ENCODE measurements at places on chromosomes 6 and 20.
A peak's percentile ranks its signal among the peaks of the same experiment; 100 is the strongest.

- no peak for DNase-seq
Observed at GRCh38 chr6:45576648-45577624, 199.2 kb upstream of the SUPT3H start.

- no peak for DNase-seq
Observed at GRCh38 chr20:42701948-42702347, 487.8 kb downstream of the PTPRT start.

DNA sequence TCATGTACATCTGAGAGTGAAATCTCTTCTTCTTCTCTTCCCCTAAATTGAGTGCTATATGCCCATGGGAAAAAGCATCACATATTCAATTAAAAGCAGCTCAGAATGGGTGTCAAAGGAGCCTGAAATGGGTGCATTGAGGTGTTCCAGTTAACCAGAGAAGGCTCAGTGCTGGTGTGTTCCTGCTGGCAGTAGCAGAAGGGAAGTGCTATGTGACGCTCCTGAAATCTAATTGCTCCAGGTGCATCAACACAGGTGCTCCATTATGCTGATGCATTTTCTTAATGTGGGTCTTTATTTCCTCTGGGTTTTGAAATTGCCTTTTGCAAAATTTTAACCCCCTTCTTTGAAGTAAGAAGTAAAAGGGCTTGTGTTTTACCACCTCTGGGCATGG is 17.9 kb downstream of the SLC22A2 start:
- DNase-seq, result no peak

GRCh38 chr6:88823998-88824397 is 139.4 kb downstream of the RNGTT start:
- no peak for DNase-seq

DNA sequence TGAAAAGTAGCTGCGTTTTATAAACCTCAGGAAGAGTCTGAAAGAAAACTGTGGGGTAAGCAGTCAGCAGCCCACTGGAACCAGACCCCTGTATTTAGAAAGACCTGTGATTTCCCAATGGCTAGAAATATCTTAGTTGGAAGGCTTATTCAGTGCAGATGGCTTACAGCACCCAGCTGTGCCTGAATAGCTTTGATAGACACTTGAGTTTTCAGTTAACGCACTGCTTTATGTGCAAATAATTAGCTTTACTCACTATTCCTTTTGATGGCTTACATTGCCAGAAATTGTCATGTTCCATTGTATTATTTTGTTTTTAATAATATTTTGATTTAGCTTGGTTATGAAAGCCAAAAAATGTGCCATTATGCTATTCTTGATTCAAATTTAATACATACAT is 465.3 kb upstream of the SYNCRIP start:
- no peak for DNase-seq

DNA sequence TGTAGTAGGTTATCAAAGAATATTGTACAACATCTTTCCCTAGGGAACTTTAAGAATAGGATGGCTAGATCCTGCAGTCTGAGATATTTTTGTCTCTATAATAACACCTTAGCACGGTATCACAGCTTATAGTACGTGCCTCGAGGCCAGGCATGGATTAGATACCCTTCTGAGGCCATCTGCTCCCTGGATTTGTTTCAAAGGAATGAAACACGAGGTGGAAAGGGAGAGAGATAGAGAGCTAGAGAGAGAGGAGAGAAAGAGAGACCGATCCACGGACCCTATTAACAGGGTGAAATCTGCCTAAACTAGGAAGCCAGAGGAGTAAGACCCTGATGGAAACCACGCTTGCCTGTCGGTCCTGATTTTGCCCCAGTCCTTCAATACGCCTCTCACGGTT is 92.5 kb downstream of the CD83 start:
- no peak for DNase-seq

GRCh38 chr6:36840432-36841403 is 1.5 kb upstream of the CPNE5 start:
- DNase-seq, result peak; percentile 64

GRCh38 chr6:139242457-139243240 is 49.1 kb downstream of the TXLNB start:
- no peak for DNase-seq

- no peak for DNase-seq
Observed at GRCh38 chr6:115602466-115602865, 458.2 kb downstream of the FRK start.

- peak; percentile 50 for DNase-seq
Observed at GRCh38 chr6:7145885-7146828, 38.4 kb downstream of the RREB1 start.

DNA sequence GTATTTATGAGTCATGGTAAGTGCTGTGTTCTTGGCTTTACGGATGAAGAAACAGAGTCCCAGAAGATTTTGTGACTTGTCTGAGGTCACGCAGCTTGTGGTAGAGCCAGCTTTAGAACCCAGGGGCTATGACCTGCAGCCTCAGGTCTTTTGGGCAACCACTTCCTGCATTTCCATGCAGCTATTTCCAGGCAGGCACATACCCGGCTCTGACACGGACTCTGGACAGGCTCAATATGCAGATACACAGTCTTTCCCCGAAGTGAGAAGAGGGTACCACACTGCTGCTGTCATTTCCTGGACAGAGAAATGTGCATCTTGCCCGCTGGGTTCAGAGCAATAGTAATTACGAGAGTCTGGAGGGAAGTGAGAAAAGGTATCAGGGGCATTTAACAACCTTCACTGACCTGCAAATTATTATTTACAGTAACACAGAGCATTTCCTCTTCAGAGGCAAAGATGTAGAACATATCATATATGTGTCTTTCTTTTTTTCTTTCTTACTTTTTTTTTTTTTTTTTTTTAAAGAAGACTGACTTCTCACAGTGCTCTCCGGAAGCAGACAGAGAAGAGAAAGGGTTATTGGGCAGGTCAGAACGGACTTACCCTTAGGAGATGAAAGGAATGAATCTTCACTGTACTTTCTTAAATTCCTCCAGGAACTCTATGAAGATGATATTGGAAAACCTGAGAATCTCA is 185.1 kb downstream of the CLIC5 start:
- DNase-seq, result peak; percentile 81

DNA sequence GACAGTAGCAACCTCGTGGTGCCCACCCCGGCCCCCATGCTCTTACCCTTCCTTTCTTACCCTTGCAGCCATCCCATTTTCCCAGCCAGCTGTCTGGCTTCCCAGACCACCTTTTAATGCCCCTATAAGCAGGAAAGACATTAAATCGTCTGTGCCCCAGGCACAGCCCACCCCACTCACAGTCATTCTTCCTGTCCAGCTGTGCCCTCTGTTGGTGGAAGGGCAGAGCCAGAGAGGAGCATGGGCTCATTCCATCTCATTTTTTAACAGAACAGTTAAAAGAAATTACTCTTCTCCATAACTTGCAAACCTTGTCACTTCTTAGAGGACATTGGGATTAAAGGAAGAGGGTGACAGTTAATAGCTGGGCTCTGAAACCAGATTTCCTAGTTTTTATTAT is 240.5 kb downstream of the NRN1 start:
- DNase-seq, result no peak

DNA sequence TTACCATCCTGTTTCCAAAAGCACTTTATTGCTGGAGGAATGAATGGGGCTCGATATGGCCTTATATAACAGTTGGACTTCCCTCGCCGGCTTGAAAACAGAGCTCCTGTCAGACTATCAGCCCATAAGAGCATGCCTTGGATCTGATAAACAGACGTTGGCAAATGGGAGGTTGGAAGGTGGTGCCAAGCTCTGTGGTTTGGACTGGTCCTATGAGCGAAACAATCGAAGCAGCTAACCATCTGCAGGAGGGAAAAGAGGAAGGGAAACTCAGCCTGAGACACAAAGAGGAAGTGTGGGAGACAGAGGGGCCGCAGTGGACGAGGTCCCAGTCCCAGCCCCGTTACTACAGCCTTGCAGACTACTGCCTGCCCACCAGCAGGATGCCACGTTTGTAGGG is 92.9 kb downstream of the TFAP2C start:
- DNase-seq, result no peak

GRCh38 chr6:16413399-16413798 is 175.0 kb downstream of the GMPR start:
- DNase-seq, result no peak

- no peak for DNase-seq
Observed at GRCh38 chr20:46135856-46136633, 17.9 kb downstream of the CD40 start.

DNA sequence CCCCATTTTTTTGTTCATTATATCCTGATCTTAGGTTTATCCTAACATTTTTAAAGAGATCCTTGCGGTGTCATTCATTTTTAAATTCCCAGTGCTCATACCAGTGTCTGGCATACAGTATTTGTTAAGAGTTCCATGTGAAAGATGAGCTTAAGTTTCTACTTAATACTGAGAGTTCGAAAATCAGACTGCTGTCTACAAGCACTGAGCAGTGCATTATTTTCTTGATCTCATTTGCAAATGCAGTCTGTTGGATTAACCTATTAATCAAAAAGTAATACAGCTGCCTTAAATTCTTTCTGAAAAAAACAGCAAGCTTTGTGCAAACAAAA is 663 bp downstream of the COQ3 start:
- no peak for DNase-seq

DNA sequence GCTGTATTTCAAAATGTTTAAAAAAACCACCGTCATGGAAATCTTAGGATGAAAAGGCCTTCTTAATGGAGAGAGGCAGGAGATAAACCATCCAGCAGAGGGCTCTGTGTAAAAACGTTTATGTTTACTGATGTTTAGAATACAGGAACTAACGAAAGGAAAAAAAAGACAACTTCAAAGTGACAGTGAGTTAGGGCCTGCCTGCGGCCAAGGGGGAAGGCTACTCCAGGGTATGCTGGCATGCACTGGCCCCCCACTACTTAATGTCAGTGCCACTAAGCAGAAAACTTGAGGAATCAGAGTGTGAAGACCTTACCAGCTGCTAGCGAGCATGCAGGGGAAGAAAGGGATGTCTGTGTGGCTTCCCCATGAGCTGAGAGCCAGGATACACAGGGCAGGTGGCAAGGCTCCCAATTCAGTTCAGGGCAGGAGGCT is 47.7 kb downstream of the AKAP7 start:
- DNase-seq, result peak; percentile 56

GRCh38 chr20:64101731-64102621 is 5.4 kb downstream of the NPBWR2 start:
- DNase-seq, result peak; percentile 96

DNA sequence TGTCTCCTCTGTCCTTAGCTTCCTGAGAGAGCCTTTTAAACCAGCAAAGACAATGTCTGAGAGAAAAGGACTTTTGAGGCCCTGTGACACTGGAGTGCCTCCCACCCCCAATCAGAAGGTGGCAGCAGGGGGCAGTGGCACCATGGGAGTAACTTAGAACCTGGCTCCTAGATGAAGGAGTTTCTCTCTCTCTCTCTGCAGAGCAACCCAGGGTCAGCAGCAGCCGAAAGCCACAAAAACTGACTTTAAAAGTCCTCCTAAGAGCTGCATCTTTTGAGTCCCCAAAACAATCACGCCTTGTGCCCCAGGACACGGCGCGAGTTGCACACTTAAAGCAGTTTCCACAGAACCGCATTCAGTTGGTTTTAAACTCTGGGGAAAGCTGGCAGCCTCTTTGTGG is 5.3 kb upstream of the TCP11 start:
- DNase-seq, result no peak

- no peak for DNase-seq
Observed at GRCh38 chr20:3781153-3781910, at the start of gene SPEF1. SPEF1 (minus strand) TSS chr20:3781448; CDS start chr20:3781287, 161 bp downstream.

GRCh38 chr6:15483060-15483459 is 179.8 kb downstream of the DTNBP1 start:
- no peak for DNase-seq

- no peak for DNase-seq
Observed at GRCh38 chr6:5205877-5206850, 54.6 kb downstream of the LYRM4 start.

DNA sequence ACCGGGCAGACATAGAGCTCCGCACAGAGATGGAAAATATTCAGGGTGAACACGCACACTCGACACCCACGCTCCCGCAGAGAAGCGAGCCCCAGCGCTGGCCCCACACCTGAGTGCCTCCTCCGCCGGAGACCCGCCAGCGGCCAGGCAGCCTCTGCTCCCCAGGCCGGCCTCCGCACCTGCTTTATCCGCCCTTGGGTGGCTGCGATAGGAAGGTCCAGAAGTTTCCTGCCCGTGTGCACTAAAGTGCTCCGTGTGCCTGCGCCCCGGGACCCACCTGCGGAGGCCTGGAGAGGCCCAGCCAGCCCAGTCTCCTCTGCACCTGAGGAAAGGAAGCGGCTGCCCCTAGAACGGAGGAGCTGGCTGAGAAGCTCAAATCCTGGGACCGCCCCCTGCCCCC is 10.8 kb upstream of the FOXC1 start:
- DNase-seq, result no peak

- DNase-seq, result no peak
Observed at GRCh38 chr20:39661833-39662232, 699.7 kb downstream of the DHX35 start.

- DNase-seq, result no peak
Observed at GRCh38 chr20:13772529-13772928, 12.2 kb downstream of the ESF1 start.

DNA sequence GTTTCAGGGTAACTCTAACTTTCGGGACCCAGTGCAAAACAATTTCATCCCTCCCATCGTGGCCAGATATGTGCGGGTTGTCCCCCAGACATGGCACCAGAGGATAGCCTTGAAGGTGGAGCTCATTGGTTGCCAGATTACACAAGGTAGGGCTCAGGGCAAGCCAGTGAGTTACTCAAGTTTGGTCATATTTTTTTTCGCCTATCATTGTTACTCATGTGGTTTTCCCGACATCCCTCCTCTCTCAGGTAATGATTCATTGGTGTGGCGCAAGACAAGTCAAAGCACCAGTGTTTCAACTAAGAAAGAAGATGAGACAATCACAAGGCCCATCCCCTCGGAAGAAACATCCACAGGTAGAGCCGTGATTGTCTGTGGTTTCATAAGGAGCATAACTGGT is 58.2 kb downstream of the DCBLD1 start:
- DNase-seq, result no peak

DNA sequence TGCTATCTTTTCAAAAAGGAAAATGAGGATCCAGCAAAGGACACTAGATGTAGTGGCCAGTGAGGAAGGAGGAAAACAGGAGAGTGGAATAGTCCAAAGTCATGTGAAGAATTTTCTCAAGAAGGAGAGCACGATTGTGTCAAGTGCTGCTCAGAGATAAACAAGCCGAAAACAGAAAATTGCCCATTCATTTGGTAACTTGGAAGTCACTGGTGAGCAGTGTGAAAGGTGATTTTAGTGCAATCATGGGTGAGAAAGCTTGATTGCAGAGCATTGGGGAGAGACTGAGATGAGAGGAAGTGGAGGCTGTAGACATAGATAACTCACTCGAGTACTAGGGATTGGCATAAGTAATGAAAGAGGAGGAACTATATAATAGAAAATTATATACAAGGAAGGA is 26.0 kb upstream of the PRDM1 start:
- no peak for DNase-seq

DNA sequence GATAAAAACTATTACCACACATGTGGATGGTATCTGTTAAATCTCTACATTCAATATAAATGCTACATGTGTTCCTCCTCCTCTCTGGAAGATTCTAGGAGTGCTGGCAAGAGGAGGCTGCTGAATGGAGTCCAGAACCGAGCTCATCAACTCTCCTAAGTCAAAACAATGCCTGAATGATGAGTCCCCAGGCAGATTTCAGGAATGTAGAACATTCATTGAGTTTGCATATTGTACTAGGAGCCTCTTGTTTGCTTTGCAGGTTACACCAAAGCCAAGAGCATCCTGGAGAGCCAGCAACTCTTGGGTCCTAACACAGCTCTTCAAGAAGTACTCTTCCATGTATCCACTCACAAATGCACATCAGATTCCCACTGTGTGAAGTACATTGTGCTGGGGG is 117.6 kb upstream of the UST start:
- no peak for DNase-seq

- DNase-seq, result no peak
Observed at GRCh38 chr6:89951574-89952104, 57.4 kb downstream of the GJA10 start.
